ENCODE measurements at places on chromosomes 7 and 10.

- no peak for DNase-seq
Measured at GRCh38 chr7:7516156-7516555, 19.5 kb downstream of the COL28A1 start.

DNA sequence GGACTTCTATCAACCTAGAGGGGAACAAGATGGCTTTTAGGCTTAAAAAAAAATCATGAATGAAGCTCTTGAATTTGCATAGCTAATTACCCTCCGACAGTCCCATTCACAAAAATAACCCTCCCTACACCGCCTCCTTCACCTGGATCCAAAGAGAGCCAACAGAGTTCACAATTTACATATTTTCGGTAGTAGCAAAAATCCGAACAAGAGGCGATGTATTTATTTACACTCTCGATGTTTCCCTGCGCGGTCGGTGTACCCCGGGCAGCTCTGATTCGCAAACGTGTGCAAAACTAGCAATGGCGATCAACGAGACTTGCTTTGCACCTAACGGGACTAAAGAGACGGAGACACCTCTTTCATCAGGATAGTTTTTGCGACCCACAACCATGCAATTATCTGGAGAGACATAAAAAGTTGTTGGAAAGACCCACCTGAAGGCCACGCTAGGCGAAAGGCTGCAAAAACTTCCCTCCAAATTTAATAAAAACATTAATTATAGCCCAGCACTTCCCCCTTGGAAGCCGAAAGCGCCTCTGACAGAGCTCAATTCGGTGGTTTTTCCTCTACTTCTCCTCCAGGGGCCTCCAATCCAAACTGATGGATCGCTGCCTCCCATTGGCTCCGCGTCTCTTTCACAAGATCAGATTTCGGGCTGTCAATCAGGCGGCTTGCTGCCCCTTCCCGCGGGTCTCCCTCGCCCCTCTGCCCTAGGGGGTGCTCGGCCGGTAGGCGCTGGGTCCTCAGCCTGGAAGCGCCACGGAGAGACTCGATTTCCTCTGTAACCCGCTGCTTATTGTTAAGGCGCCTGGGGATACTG is at the start of gene ETV1:
ETV1 (minus strand) TSS at position 541 of the 823 bp plus-strand sequence. CDS start 614 bp downstream, outside the sequence.
- peak; percentile 52 for DNase-seq

GRCh38 chr7:105304040-105304895 is 84.5 kb downstream of the SRPK2 start:
- peak; percentile 90 for DNase-seq

DNA sequence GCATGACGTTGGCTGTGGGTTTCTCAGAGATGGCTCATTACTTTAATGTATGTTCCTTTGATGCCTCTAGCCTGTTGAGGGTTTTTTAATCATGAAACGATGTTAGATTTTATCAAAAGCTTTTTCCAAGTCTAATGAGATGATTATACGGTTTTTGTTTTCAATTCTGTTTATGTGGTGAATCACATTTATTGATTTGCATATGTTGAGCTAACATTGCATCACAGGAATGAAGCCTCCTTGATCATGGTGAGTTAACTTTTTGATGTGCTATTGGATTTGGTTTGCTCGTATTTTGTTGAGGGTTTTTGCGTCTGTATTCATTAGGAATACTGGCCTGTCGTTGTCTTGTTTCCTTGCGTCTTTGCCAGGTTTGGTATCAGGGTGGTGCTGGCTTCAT is 52.3 kb upstream of the PTPN12 start:
- DNase-seq, result no peak

DNA sequence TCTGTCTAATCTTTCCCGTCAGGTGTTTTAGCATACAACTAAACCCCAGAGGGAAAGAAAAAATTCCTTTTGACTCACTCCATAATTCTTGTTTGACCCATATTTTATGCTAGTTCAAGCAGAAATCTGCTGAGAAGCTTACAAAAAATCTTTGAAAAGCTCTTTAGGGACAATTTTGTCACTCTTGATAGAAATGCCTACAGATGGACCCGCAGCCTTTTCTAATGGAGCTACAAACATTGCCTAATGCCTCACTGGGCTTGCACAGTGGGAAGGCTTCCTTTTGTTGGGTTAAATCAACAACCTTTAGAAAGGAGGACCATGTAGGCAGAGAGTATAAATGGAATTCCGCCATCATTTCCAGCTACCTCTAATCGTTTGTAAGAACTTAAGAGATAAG is 344.5 kb downstream of the PCLO start:
- DNase-seq, result no peak

GRCh38 chr7:100708395-100708794 is 2.5 kb downstream of the POP7 start:
- DNase-seq, result no peak

GRCh38 chr10:101090597-101090996 is 28.8 kb downstream of the KAZALD1 start:
- no peak for DNase-seq
